Urinary bladder (tissue), 4 donors: ENCODE measurements at places on chromosomes 6 and 20.

GRCh38 chr20:64151633-64152530 is 12.4 kb upstream of the MYT1 start:
- no peak for DNase-seq

GRCh38 chr6:31180500-31180899 is 10.0 kb upstream of the POU5F1 start:
- DNase-seq: no peak

- DNase-seq: no peak
Measured at GRCh38 chr20:588476-588875, 21.6 kb downstream of the TCF15 start.

- no peak for DNase-seq
Measured at GRCh38 chr20:62979310-62979709, 26.8 kb downstream of the SLC17A9 start.

DNA sequence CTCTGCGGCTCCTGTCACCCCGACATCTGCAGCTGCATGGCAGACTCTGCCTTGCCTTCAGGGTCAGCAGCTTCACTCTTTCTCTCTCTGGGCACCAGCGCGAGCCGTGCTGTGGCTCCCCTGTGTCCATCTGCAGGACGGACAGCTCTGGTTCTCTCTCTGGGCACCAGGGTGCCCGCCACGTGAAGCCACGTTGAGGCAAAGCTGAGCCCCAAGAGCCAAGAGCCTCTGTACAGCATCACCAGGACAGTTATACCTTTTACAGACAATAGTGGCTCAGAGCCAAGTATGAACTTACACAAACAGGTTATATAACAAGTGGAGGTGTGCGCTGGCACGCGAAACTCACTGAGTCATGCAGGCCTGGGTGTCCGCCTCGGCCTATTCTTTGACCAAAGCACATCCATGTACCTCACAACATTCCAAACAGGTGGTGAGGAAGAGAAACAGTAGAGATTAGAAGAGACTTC is 50.8 kb downstream of the FAM50B start:
- DNase-seq: no peak

- no peak for DNase-seq
Measured at GRCh38 chr20:858011-858410, 24.5 kb downstream of the FAM110A start.

GRCh38 chr20:52104546-52105441 is 86.8 kb downstream of the ZFP64 start:
- no peak for DNase-seq
